ENCODE measurements at places on chromosomes 4 and X. TPM values are rescaled to one million over a fixed set of nuclear protein-coding genes. Genes with fewer than 3 reads are reported as not detected.

The BEX1 gene
- not detected for total RNA-seq

The TEX13B gene
- not detected for total RNA-seq

The EXOC1L gene
- total RNA-seq, result not detected

The GASK1B gene
- total RNA-seq, result 0.39 TPM

The PNMA6E gene
- 0.05 TPM for total RNA-seq

The ZCCHC18 gene
- 0.07 TPM for total RNA-seq

The F8 gene
- 4.7 TPM for total RNA-seq

The AMER1 gene
- 2.7 TPM for total RNA-seq

The BCOR gene
- 24.0 TPM for total RNA-seq

The SPATA18 gene
- total RNA-seq, result 5.6 TPM

The USP26 gene
- total RNA-seq, result not detected

The SUPT20HL2 gene
- total RNA-seq, result not detected
